ENCODE measurements at places on chromosomes 4 and X.

DNA sequence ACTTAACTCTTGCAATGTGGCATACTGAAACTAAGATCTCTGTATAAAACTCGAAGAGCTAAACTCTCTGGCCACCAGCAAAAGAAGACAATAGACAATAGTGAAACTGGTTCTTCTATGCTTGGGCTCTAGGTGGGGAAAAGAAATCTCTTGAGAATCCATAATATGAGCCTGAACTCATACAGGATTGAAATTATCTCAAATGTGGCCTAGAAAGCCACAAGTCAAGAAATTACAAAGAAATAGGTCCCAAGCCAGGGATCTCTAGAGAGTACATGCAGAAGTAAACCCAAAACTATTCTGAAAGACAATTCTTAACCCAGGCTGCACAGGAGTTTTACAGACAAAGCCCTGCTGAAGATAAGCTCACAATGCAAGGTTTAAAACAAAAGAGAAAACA, 127.4 kb downstream of the ANAPC10 start:
- no peak for DNase-seq

DNA sequence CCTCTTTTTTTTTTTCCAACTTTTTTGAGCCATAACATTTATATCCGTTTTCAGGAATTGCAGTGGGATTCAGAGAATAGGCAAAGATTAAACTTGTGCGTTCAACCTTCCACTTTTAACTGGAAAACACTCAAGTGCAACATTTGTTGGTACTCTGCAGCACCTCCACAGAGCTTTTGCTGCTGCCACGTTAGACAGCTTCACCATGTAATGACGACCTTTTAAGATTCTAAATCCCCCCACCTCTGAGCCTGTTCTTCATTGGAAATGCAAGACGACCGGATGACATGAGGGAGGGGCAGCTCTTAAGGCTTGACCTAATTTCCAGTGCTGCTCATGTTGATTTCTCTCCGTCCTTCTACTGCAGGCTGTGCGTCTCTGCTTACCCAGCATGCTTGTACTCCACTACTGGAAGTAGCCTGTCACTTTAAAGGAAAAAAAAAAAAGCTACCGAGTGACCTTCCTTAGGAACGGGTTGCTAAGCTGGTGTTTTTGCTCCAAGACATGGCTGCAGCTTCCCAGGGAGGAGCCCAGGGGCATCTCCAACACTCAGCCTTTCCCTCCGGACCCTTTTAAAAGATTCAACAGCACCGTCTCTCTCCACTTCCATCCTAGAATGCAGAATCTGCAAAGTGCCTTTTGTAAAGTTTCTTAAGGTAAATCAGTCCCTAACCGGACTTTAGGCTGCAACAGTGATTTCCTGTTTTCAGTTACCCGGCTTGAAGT, at the start of gene CC2D2A:
Gene CC2D2A, plus strand, starts transcription at position 481 of the 726 bp plus-strand sequence. CDS start 6,051 bp downstream, outside the sequence.
- no peak for DNase-seq

DNA sequence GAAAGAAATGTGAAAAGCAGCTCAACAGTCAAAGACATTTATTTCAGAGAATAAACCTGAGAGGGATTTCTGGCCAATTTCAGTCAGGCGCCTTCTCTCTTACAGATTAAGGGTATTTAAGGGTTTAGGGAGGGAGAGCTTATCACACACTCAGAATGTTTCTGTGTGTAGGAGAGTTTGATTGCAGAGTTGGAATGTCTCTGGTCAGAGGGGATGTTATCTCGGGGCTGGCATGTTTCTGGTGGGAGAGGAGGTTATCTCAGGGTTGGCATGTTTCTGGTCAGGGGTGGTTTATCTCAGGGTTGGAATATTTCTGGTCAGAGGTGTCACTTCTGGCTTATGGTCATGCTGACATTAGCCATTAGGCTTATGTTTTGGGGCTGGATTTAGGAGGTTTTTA, 1920.5 kb upstream of the PCDH7 start:
- DNase-seq, result no peak

DNA sequence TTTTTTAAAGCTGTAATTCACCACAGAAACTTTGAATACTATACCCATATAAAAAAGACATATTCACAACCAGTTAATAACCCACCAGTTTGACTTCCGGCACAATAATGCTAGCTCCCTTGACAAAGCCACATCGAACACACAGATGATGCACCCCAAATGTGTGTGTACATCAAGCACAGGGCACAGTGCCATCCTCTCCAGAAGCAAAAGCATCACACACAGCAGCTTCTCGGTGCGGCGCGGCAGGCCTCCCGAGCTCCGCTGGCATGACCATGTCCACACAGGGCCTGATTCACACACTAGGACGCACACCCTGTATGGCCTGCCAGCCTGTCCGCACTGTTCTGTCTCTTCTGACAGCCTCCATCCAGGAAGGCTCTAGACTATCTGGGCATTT, 88.0 kb downstream of the LEF1 start:
- DNase-seq, result no peak

- DNase-seq, result no peak
Observed at GRCh38 chr4:17030543-17030942, 132.1 kb upstream of the LDB2 start.

GRCh38 chr4:177728361-177729152, 286.3 kb upstream of the AGA start:
- no peak for DNase-seq

- DNase-seq, result no peak
Observed at GRCh38 chr4:154643493-154643892, 31.0 kb upstream of the FGG start.

DNA sequence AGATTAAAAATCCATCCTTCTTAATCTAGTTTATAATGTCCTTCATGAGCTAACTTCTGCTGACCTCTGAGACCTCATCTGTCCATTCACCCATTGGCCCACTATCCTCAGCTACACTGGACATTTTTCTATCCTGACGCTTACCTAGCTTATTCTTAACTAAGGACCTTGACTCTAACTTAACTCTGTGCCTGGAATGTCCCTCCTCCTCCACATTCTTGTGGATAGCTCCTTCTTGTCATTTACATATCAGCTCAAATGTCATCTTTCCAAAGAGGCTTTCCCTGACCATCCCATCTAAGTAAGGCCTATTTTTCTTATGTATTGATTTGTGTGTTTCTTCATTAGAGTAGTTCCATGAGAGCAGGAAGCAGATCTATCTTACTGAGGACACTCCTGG, 54.7 kb downstream of the ATXN3L start:
- DNase-seq, result no peak

DNA sequence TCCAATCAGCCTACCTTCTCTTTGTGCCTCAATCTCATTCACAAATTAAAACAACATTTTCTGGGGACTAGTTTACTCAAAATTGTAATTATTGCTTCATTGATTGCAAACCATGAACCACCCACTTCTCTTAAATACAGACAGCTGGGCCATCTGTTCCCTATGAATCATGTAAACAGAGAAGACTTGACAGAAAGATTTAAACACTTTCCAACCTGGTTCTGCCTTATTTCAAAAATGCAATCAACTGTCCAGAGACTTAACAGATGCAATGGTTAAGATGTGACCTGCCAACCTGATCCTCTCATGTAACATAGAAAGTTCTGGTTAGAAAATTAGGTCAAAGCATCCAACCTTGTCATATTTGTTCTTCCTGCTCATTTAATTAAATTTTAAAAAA, 20.8 kb upstream of the SERTM2 start:
- DNase-seq, result no peak

DNA sequence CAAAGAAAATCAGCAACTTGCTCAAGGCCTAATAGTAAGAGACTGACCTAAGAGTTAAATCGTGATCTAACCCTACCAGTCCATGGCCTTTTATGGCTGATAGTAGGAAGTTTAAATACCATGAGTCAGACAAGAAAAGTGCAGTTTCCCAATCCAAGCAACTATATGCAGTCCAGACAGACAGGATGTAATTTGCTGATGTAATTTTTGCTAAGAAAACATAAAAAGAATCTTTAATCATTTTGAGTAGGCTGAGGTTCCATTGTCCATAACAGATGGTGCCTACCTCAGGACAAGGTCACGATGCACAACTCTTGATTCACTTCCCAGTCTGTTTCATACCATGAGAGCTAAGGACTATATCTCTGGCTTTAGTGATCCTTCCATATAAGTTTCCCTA, 317.5 kb upstream of the GRIA3 start:
- DNase-seq, result no peak

GRCh38 chr4:3438847-3439180, 3.0 kb upstream of the HGFAC start:
- no peak for DNase-seq

DNA sequence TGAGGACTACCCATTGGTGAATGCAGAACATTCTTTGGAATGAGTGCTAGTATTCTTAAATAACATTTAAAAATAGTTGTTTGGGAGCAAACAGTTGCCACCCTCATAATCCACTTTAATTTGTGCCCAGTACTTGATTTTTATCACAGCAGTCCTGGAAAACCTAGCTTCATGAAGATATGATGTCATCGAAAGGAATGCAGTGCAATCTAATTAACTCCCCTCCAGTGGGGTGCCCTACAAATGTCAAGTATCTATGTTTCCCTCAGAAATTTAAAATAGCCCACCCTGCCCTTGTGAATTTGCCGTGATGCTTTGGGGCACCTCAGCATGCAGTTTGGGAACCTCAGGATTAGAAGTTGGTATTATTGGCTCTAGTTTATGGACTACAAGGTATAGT, 5.4 kb downstream of the RAB9A start:
- no peak for DNase-seq

GRCh38 chr4:176123710-176124407, 58.2 kb downstream of the WDR17 start:
- no peak for DNase-seq

- DNase-seq, result no peak
Observed at GRCh38 chrX:130529531-130529930, 127.7 kb downstream of the RBMX2 start.

DNA sequence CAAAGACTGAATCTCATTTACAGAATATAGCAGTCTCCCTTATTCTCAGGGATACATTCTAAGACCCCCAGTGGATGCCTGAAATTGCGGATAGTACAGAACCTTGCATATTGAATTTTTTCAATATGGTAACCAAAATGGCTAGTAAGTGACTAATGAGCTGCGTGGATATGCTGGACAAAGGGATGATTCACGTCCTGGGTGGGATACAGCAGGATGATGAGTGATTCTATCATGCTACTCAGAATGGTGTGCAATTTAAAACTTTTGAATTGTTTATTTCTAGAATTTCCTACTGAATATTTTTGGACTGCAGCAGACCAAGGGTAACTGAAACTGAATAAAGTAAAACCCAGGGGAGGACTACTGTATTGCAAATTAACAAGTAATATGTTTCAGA, 66.7 kb downstream of the STAG2 start:
- DNase-seq, result no peak

DNA sequence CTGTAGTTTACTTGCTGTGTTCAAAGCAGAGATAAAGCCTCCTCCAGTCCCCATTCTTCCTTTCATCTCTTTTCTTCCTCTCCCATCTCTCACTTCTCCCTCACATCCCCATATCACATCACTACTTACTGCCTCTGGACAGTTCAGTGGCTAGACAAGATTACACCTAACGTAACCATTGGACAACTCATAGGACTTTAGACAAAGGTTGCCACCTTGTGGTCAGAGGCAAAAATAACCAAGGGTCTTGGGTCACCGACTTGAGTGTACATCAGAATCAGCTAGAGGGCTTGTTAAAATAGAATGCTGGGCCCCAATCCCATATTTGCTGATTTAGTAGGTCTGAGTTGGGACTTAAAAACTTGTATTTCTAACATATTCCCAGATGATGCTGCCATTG, 109.3 kb upstream of the DGKK start:
- DNase-seq, result peak; percentile 12

GRCh38 chrX:22691966-22692565, 307.7 kb upstream of the DDX53 start:
- DNase-seq, result no peak

DNA sequence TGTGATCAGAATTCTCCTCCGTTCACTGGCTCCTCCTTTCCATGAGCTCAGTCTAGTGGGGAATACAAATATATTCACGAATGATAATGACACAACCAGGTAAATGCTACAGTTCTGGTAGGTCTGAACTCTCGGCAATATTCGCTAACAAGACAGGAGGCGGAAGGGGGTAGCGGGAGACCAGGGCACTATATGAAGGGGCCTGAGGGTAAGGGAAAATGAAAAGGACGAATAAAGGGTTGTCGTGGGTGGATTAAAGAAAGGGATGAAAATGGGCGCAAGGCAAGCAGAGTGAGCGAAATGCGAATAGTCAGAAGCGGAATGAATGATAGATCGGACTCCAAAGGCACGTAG, 743 bp downstream of the NKAP start:
- no peak for DNase-seq
